HepG2 (cell line): ENCODE measurements at places on chromosomes 5 and 9. TPM values are rescaled to one million over a fixed set of nuclear protein-coding genes. Genes with fewer than 3 reads are reported as not detected.
A peak's percentile ranks its signal among the peaks of the same experiment; 100 is the strongest.

Gene PTGDS
- total RNA-seq, result 0.33 TPM in 1 of 2 replicates, not detected in the other

Gene NIPAL4
- not detected in 2 replicates for total RNA-seq

Gene TEX53
- total RNA-seq, result not detected in 2 replicates

Gene NRARP
- total RNA-seq, result 0.14 and 0.22 TPM in 2 replicates

Gene SLC46A2
- total RNA-seq, result not detected in 2 replicates

Gene NR5A1
- total RNA-seq, result 38.8 and 44.7 TPM in 2 replicates

Gene SLCO6A1
- total RNA-seq, result 0.31 TPM in 1 of 2 replicates, not detected in the other

Gene LRRTM2
- not detected in 2 replicates for total RNA-seq

Gene OSMR
- total RNA-seq, result 14.2 and 21.3 TPM in 2 replicates

Gene FIBCD1
- 0.89 TPM in 1 of 2 replicates, not detected in the other for total RNA-seq

Gene TMEM252
- total RNA-seq, result not detected in 2 replicates

- no peak overlapping the region for H3K27ac ChIP-seq
- H3K36me3 ChIP-seq, result no peaks in the 10 kb centered on the region
- H3K27me3 ChIP-seq, result no peaks in the 10 kb centered on the region
- no peaks in the 10 kb centered on the region; the same call in 1 of the 2 replicates for H3K4me1 ChIP-seq
Measured at GRCh38 chr5:43256261-43256966, 56.8 kb downstream of the HMGCS1 start.

GRCh38 chr9:16003785-16004184 lies 450.9 kb downstream of the CCDC171 start:
- no peaks in the 10 kb centered on the region for H3K36me3 ChIP-seq
- H3K27ac ChIP-seq, result no peak overlapping the region
- H3K4me1 ChIP-seq, result no peaks in the 10 kb centered on the region
- DNase-seq, result no peak
- no peaks in the 10 kb centered on the region for H3K27me3 ChIP-seq

GRCh38 chr9:101434998-101435397 lies 576 bp downstream of the ALDOB start:
- H3K4me1 ChIP-seq, result peaks cover 92% of the 10 kb centered on the region
- no peak for DNase-seq
- H3K27me3 ChIP-seq, result no peaks in the 10 kb centered on the region
- H3K27ac ChIP-seq, result peak overlapping the region; percentile 71
- H3K4me3 ChIP-seq, result no peak overlapping the region

DNA sequence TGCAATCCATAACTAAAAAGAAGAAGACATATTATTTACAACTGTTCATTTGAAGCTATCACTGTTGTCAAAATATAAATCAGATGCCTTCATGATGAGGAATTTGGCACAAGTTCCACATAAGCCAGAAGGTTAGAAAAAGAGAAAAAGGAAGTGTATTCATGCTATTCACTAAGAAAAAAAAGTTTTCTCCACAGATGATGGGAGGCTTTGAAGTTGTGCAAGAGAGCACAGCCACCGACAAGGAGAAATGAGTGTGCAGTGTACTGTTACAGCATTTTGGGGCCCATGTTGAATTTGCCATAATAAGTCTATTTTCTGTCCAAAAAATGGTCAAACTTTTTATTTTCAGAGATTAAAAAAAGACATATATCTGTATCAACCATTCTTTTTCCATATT lies 32.9 kb upstream of the IFNK start:
- H3K36me3 ChIP-seq, result no peaks in the 10 kb centered on the region
- H3K27me3 ChIP-seq, result no peaks in the 10 kb centered on the region
- no peaks in the 10 kb centered on the region for H3K4me1 ChIP-seq
- no peak for DNase-seq

GRCh38 chr5:115770466-115770865 lies 46.0 kb downstream of the CDO1 start:
- no peak overlapping the region for H3K27ac ChIP-seq
- no peaks in the 10 kb centered on the region for H3K27me3 ChIP-seq
- H3K36me3 ChIP-seq, result no peaks in the 10 kb centered on the region
- H3K4me1 ChIP-seq, result no peaks in the 10 kb centered on the region
- peak; percentile 31 for DNase-seq

- DNase-seq, result no peak
- no peak overlapping the region for H3K4me3 ChIP-seq
- H3K4me1 ChIP-seq, result no peaks in the 10 kb centered on the region
- H3K27ac ChIP-seq, result no peak overlapping the region
- H3K27me3 ChIP-seq, result no peaks in the 10 kb centered on the region
- no peaks in the 10 kb centered on the region for H3K36me3 ChIP-seq
Measured at GRCh38 chr9:86674487-86674886, 272.8 kb downstream of the GAS1 start.

DNA sequence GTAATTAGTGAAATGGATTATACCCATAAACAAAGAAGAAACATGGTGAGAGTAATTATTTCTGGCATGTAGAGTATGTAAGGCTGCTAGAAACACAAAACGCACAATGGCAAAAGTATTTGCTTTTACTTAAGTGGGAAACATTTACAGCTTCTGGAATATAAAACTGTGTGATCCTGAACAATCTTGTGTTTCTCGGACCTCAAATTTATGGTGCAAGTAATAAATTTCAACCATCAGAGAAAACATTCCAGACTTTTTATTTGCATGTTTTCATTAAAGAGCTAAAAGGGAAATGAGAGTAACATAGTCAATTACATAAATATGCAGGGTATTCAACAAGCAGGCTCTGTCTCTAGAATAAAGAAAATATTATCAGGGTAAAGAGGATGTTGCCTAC lies 17.2 kb upstream of the PRR16 start:
- H3K27ac ChIP-seq, result no peak overlapping the region
- H3K4me1 ChIP-seq, result no peaks in the 10 kb centered on the region
- no peak overlapping the region for H3K4me3 ChIP-seq
- H3K36me3 ChIP-seq, result no peaks in the 10 kb centered on the region

DNA sequence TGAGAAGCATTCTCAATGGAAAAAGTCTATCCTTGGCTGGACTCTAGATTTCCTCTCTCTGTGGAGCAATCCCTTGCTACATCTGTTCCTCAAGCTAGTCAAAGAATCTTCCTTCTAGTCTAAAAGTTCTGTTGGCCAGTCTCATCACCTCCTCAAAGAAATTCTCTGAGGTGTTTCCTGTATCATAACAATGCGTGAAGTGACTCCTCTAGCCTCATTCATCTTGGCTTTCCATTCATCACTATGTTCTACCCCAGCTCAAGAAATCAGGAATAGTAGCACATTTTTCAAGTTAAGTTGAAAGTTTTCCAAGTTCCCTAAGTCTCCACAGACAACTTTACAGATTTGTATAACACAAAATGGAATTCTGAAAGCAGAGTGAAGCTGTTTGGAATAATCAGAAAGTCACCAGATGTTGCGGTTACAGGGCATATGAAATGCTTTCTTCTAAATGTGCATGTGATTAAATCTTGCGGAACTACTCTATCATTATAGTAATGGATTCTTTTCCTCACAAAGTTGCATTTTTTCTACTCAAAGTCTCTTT lies 176.6 kb upstream of the FREM1 start:
- H3K27me3 ChIP-seq, result no peaks in the 10 kb centered on the region
- no peak for DNase-seq
- H3K27ac ChIP-seq, result no peak overlapping the region
- H3K4me3 ChIP-seq, result no peak overlapping the region

DNA sequence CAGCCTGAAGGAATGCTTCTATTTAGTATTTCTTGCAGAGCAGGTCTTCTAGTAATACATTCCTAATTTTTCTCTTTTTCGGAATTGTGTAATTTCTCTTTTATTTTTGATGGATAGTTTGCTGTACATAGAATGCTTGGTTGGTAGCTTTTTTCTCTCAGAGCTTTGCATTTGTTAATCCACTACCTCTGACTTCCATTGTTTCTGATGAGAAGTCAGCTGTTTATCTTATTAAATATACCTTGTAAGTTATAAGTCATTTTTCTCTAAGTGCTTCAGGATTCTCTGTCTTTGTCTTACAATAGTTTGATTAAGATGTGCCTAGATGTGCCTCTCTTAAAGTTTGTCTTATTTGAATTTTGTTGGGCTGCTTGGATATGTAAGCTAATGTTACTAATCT lies 101.9 kb downstream of the HTR1A start:
- H3K4me1 ChIP-seq, result no peaks in the 10 kb centered on the region
- H3K36me3 ChIP-seq, result no peaks in the 10 kb centered on the region
- DNase-seq, result no peak
- H3K27me3 ChIP-seq, result no peaks in the 10 kb centered on the region
- H3K4me3 ChIP-seq, result no peak overlapping the region

DNA sequence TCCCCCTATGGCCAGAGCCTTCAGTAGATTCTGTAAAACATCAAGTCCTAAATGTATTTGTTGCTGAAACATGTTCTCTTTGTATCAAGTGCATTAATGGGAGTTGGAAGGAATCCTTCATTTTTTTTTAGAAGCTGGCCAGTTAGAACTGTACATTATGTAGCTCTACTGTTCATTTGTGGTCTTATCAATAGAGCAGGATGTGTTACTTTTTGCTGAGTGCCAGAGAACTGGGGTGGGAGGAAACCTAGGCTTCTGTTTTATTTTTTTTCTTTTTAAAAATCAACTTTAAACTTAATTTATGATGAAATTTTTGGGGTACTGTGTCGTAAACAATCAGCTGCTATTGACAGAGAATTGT lies 5.1 kb downstream of the PIP5K1B start:
- H3K4me3 ChIP-seq, result no peak overlapping the region
- no peak overlapping the region for H3K27ac ChIP-seq
- H3K27me3 ChIP-seq, result no peaks in the 10 kb centered on the region; the same call in 2 of the 3 replicates
- no peak for DNase-seq

- no peak overlapping the region for H3K27ac ChIP-seq
- H3K4me3 ChIP-seq, result no peak overlapping the region
- H3K4me1 ChIP-seq, result no peaks in the 10 kb centered on the region
- DNase-seq, result no peak
- no peaks in the 10 kb centered on the region for H3K36me3 ChIP-seq
Measured at GRCh38 chr5:90557391-90557790, 1.2 kb upstream of the ADGRV1 start.

DNA sequence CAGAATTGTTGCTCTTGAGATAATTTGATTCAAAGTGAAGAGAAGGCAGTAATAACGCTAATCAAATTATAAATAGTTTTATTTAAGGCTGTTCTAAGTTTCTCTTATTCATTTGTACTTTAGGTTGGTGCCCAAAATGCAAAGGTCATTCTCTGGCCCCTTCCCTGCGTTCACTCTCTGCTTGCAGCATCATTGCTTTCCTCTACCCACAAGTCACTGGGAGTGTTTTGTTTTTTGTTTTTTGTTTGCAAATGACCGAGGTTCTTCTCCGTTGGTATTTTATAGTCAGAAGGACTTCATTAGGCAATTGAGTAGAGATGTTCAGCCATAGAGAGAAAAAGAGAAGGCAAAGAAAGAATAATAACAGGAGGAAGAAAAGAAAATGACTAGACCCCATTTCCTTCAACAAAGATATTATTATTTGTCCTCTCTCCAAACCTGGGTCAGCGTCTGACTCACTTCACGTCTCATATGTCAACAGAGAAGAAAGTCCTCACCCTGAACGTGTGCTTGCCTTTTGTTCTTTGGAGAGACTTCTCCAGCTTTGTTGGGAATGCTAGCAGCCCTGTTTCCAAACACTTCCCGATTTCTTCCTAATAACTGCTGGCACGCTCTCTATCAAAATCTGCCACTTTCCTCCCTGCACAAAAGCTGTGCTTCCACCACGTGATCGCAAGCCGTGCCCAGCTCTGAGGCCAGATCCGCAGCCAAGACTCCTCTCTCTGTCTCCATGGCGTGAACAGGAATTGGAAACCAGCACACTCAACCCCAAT lies 119.8 kb downstream of the EBF1 start:
- H3K27me3 ChIP-seq, result peaks cover 1% of the 10 kb centered on the region
- DNase-seq, result no peak
- H3K4me3 ChIP-seq, result no peak overlapping the region
- no peaks in the 10 kb centered on the region for H3K36me3 ChIP-seq
- no peak overlapping the region for H3K27ac ChIP-seq

DNA sequence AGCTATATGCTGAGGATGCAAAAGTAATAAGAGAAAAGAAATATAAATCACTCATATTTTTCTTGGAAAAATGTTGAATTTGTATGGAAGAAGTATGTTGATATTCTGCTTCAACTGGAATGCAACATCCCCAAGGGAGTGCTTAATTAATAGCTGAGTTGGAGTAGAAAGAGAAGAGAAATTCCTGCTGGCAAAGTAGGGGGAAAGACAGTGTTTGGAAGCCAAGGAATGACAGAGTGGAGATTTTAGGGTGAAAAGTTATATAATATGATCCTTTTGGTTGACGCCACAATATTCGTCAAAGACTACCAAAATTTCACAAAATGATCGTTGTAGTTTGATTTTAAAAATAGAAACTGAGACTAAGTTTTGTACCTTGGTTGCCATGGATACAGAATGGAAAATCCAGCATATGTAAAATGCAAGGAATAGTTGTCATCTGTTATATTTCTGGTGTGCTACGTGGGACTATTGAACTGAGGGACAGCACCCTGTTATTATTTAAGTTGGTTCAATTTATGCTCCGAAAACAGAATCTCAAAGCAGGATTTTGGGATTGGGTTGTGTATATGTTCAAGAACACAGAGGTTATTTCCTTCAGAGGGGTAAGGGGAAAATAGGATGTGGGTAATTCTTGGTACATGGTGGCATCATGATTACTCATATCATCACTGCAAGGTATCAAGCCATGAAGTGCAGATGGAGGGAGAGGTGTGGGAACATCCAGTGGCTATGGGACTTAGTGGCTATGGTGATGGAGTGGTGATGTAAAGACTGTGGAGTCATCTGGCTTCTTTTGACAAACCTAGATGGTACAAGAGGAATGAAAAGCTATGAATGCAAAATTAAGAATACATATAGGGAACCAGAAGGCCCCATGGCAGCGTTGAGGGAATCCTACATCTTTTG lies 61.0 kb downstream of the SUB1 start:
- no peaks in the 10 kb centered on the region for H3K36me3 ChIP-seq
- no peak overlapping the region for H3K4me3 ChIP-seq
- no peaks in the 10 kb centered on the region for H3K27me3 ChIP-seq
- H3K4me1 ChIP-seq, result no peaks in the 10 kb centered on the region
- DNase-seq, result no peak

DNA sequence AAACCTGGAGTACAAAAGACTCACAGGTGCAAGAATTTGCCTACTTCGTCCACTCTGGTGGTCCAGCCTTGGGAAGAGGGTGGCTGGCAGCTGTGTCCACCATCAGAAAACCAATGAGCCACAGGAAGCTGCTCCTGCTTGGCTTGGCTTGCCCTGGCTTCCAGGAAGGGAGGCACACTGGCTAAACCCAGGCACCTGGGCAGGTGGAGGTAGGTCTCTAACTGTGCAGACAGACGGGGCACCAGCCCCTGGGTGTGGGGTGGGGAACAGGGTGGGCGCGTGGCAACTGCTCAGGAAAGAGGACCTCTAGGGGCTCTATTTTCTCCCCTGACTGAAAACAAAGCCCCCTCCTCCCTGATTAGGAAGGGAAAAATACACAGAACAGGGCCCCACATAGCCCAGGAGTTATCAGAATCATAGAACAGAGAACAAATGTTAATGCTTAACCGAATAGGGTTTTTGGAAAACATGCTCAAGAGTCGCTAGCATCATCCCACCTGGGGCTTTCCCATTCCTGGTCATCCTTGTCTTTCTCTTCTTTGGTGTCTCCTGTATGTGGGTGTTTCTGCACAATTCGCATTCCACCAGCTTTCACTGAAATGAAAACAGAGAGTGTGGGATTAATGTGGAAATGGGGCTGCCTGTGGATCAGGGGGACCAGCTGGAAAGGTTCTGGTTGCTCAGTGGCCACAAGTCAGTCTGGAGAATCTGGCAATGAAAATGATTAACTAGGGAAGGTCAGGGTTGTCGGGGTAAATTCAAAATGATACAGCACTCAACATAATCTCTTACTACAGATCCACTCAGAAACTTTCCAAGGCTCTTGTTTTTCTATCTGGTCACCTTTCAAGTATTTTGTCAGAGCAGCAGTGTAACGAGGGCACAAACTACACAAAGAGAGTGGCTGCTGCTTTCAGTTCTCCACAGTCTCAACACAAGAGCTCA lies 13.1 kb downstream of the DAP start:
- 0 out of 2 replicates have a peak overlapping the region, but pooled peaks have one; percentile 19 for H3K4me3 ChIP-seq
- no peaks in the 10 kb centered on the region for H3K27me3 ChIP-seq
- H3K36me3 ChIP-seq, result peaks cover 18% of the 10 kb centered on the region

- peak; percentile 49 for DNase-seq
- H3K27ac ChIP-seq, result no peak overlapping the region
Measured at GRCh38 chr9:2872250-2872930, 28.5 kb upstream of the PUM3 start.
